ENCODE measurements at places on chromosomes 13 and 19.

- no peak for DNase-seq
These were observed 218.1 kb downstream of the TBC1D4 start for GRCh38 chr13:75263741-75264407.

GRCh38 chr19:41323023-41323422 is 13.1 kb downstream of the CCDC97 start:
- no peak for DNase-seq

GRCh38 chr13:111122056-111122455 is 6.9 kb downstream of the ARHGEF7 start:
- no peak for DNase-seq

DNA sequence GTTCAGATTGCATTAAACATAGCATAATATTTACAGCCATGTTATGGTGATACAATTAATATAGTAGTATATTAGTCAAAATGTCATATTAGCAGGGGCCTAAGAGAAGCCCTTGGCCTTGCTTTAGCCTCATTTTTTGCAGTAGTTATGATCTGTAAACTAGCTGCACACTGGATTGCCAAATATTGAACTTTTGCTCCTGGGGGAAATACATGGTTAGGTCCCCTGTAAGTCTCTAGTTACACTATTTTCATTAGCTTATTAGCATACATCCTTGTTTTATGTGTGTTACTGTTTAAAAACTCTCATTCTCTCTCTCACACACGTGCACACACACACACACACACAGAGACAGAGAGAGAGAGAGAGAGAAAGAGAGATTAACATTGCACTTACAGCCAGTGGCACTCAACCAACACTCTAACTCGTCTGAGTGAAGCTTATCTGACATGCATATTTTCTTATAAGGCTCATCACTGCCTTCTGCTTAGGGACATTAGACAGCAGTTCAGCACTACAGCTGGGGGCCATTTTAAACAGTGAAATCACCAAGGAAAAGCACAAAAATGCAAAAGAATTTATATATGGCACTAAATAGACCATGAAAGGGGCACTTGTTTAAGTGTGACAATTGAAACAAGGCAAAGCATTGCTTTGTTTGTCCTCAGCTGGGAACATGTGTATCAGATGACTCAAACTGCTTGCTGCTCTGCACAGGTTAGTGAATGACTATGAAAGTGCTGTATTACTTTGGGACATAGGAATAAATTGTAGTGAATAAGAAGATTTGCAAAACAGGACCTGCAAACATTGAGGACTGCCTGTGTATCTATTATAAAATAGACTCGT is 278.7 kb downstream of the GPC6 start:
- no peak for DNase-seq

- no peak for DNase-seq
These were observed 273.6 kb downstream of the ABCC4 start for GRCh38 chr13:95027638-95028037.

GRCh38 chr19:18648973-18649315 is 12.1 kb downstream of the KLHL26 start:
- no peak for DNase-seq

- no peak for DNase-seq
These were observed 404.7 kb downstream of the IRS2 start for GRCh38 chr13:109381546-109382180.

- no peak for DNase-seq
These were observed 35.8 kb upstream of the XPO4 start for GRCh38 chr13:20938302-20938701.

GRCh38 chr19:23539499-23539898 is 144.2 kb upstream of the ZNF91 start:
- no peak for DNase-seq

DNA sequence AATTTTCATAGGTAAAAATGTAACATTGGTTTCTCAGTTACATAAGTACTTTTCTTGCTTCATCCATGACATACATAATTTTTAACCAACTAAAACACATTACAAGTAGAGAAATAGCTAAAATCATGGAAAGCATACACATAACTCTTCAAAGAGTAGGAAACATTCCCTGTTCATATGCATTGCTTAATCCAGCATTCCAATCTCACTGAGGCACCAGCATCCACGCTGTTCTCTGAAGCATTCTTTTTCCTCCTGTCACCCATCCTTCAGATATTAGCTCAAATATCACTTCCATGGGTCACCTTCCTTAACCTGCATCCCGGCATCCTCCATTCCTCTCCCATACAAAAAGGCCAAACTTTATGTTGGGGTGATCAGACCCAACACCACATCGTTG is 79.1 kb downstream of the ZNF254 start:
- no peak for DNase-seq

GRCh38 chr19:4051175-4052101 is 15.3 kb downstream of the ZBTB7A start:
- DNase-seq, result no peak

DNA sequence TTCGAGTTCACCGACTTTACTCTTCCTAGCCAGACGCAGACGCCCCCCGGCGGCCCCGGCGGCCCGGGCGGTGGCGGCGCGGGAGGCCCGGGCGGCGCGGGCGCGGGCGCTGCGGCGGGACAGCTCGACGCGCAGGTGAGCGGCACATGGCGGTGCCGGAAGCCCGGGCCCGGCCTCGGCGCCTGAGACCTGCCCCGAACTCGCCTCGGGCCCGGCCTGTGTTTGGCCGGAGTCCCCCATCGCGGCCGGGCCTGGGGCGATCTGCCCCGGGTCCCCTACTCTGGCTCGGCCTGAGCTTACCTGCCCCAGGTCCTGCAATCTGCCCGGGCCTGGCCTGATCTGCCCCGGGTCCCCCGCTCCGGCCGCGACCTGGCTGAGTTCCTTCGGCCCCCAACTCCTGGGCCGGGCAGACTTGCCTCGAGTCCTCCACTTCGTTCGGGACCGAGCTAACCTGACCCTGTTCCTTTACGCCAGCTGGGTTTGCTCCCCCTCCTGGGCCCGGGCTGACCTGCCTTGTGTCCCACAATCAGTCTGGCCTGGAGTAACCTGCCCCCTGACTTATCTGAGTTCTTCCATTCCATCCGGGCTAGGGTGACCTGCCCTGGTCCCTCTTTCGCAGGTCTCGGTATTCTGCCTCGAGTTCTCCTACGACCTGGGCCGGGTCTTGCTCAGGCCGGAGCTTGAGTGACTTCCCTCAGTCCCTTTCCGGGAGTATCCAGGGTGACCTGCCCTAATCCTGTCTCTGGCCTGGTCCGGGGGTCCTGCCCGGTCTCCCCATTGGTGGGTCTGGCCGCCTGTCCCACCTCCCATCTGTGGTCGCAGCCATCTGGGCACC is 764 bp downstream of the UPF1 start:
- DNase-seq, result no peak

GRCh38 chr13:88360761-88361160 is 689.6 kb downstream of the SLITRK5 start:
- DNase-seq, result no peak

- DNase-seq, result no peak
These were observed 4.8 kb downstream of the KMT5C start for GRCh38 chr19:55344444-55344843.

GRCh38 chr13:68076046-68076445 is 845.9 kb upstream of the PCDH9 start:
- DNase-seq, result no peak

DNA sequence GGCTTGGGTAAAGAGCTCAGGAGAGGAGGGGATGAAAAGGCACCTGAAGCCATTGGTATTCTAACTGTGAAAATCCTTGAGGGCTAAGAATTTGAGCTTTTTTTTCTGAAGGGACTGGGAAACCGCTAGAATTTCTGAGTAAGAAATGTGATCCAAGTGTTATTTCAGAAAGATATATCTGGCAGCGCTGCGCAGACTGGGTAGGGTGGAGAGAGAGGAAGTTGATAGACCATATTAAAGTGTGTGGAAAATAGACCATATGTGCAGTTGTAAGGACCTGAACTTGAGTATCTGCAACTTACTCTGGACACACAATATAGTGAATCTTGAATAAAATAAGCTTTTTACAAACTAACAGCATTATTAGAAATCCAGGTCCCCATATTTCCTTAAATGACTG is 427.4 kb downstream of the NDFIP2 start:
- DNase-seq, result no peak

GRCh38 chr19:6720369-6721137 is at the start of gene C3:
Gene C3 (minus strand): TSS chr19:6720650. CDS start chr19:6720589, 61 bp downstream.
- no peak for DNase-seq

- DNase-seq, result no peak
These were observed 5.6 kb downstream of the TLE6 start for GRCh38 chr19:2982983-2983350.

DNA sequence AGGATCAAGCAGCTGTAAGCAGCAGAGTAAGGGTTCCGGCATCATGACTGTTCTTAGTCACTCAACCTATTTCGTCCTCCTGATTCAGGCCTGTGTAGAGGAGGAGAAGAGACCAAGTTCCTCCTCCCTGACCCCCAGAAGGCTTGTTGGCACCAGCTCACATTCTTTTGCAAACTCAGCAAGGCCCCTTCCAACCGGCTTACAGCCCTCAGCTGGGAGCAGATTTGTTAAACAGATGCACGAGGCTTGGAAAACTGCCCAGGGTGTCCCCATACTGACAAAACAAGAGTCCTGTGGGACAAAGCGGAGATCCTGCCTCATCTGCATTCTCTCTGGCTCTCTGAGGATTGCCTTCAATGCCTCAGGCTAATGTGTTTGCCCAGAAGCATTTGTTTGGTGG is 113.2 kb upstream of the SOX21 start:
- no peak for DNase-seq

DNA sequence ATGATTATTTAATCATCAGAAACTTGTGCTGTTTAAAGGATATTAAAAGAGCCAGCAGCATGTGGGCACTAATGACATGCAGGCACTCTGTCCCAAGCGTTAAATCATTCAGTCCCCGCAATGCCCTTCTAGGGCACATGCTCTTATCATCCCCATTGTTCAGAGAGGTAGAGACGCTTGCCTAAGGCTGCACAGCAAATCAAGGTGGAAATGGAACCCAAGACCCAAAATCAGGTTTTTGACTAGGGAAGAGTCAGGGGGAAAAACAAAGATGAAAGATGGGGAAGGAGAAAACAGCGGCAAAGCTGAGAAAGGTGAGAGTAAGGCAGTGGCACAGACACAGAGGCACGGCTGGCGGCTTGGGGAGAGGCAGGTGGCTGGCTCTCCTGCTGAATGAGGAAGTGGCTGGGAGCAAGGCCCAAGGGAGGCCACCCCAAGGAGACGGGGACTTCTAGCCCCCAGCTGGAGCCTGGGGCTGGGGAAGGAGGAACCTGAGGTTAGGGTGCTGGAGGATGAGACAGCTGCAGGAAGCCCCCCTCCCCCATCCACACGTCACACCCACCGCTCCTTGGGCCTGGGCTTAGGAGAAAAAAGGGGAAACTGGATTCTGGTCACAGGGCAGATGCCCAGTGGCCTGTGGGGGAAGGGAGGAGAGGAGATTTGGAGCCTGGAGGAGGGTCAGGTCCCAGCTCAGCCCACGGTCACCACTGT is 1.0 kb upstream of the TYROBP start:
- no peak for DNase-seq

GRCh38 chr13:94121686-94122085 is 357.8 kb downstream of the DCT start:
- DNase-seq, result no peak

GRCh38 chr19:45409557-45409920 is 3.1 kb downstream of the POLR1G start:
- DNase-seq, result no peak

DNA sequence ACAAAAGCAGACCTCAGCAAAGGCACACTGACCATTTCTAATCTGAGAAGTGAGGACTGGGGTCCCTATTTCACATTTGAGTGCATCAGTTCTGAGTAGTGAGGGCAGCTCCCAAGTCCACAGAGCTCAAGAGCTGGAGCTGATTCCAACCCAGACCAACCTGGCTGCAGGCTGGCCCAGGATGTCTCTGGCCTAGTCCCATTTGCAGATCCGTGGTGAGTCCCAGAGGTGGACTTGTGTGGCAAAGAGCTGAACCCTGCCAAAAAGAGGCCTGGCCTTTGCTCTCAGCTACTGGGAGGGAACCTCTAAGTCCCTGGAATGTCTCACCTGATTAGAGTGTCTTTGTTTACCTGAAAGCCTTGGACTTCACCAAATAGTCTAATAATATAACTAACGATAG is 14.6 kb downstream of the SIGLEC7 start:
- no peak for DNase-seq
